ENCODE measurements at places on chromosomes 16 and 17. TPM values are rescaled to one million over a fixed set of nuclear protein-coding genes. Genes with fewer than 3 reads are reported as not detected.

KRT33B gene
- not detected for total RNA-seq

- peak; percentile 67 for DNase-seq
- peaks cover 19% of the 10 kb centered on the region for H3K36me3 ChIP-seq
- H3K27me3 ChIP-seq: no peaks in the 10 kb centered on the region
- peak overlapping the region; percentile 76 for H3K4me3 ChIP-seq
These were observed 2.5 kb upstream of the CCL2 start for GRCh38 chr17:34252444-34253138.

GRCh38 chr16:52051414-52052172, 495.4 kb downstream of the TOX3 start:
- H3K27ac ChIP-seq: no peak overlapping the region
- no peak for DNase-seq
- no peak overlapping the region for H3K4me3 ChIP-seq
- H3K27me3 ChIP-seq: no peaks in the 10 kb centered on the region

FBXO39 gene
- total RNA-seq: 0.16 TPM

DNA sequence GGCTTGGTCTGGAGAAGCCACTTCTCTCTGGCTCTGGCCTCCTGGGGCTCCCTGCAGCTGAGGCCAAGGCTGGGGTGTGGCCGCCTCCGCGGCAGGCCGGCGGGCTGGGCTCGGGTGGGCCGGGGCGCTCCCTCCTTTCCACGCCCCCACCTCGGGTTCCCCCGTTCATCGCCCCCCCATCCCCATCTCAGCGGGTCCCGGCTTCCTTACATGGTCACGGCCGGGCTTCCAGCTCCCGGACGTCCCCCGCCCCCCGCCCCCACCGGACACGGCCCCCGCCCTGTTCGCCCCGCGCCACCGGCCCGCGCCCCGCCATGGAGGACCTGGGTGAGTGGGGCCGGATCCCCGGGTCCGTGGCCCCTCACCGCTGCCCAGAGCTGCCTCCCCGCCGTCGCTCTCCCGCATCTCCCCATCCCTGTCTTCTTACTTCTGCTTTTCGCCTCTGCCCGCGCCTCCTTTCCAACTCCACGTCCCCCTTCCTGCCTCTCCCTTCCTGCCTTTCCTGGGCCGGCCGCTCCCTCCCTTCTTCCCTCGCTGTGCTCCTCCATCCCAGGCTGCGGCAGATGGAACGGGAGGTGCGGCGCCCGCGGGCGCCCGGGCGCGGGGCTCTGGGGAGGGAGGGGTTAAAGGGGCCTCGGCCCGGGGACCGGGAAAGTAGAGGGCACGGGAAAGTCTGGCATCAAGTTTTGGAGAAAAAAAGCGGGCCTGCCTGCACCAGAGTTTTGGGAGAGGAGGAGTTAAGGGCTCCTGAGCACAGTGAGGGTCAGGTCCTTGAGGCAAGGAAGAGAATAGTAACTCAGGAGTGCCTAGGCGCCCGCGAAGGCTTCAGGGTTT, at the start of gene TGFB1I1:
Gene TGFB1I1, plus strand, starts transcription at position 278 of the 834 bp plus-strand sequence. Its CDS starts 37 bp downstream, at position 315.
- DNase-seq: peak; percentile 83
- H3K36me3 ChIP-seq: peaks cover 17% of the 10 kb centered on the region
- H3K4me1 ChIP-seq: no peaks in the 10 kb centered on the region
- H3K4me3 ChIP-seq: peak within 1 kb of the TSS; percentile 80
- peak within 1 kb of the TSS; percentile 72 for H3K27ac ChIP-seq
- no peaks in the 10 kb centered on the region for H3K27me3 ChIP-seq

- DNase-seq: no peak
- H3K36me3 ChIP-seq: no peaks in the 10 kb centered on the region
- H3K27me3 ChIP-seq: no peaks in the 10 kb centered on the region
- no peak overlapping the region for H3K27ac ChIP-seq
- H3K4me1 ChIP-seq: no peaks in the 10 kb centered on the region
- no peak overlapping the region for H3K4me3 ChIP-seq
These were observed 2.2 kb downstream of the WDR81 start for GRCh38 chr17:1726626-1727257.

DNA sequence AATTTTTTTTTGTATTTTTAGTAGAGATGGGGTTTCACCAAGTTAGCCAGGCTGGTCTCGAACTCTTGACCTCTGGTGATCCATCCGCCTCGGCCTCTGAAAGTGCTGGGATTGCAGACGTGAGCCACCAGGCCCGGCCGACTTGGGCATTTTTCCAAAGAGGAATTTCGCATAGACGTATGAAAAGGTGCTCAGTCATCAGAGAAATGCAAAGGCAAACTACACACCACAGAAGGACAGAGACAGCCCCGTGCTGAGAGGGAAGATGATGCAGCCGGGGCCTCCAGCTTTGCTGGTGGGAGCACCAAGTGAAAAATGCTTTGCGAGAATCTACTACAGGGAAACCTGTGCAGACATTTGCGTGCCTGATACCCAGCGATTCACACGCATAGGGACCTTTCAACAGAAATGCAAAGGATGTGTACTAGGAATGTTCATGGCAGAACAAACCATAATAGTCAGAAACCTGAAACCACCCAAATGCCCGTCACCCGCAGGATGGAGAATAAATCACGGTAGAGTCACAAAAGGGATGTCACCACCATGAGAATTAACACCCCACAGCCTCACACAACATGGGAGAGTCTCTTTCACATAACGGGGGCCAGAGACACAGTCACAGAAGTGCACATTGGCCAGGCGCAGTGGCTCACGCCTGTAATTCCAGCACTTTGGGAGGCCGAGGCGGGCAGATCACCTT, 5.2 kb downstream of the RAB40B start:
- H3K36me3 ChIP-seq: no peaks in the 10 kb centered on the region
- no peak overlapping the region for H3K27ac ChIP-seq
- H3K27me3 ChIP-seq: peaks cover 29% of the 10 kb centered on the region
- DNase-seq: no peak
- no peak overlapping the region for H3K4me3 ChIP-seq

CMTM2 gene
- total RNA-seq: not detected

DNA sequence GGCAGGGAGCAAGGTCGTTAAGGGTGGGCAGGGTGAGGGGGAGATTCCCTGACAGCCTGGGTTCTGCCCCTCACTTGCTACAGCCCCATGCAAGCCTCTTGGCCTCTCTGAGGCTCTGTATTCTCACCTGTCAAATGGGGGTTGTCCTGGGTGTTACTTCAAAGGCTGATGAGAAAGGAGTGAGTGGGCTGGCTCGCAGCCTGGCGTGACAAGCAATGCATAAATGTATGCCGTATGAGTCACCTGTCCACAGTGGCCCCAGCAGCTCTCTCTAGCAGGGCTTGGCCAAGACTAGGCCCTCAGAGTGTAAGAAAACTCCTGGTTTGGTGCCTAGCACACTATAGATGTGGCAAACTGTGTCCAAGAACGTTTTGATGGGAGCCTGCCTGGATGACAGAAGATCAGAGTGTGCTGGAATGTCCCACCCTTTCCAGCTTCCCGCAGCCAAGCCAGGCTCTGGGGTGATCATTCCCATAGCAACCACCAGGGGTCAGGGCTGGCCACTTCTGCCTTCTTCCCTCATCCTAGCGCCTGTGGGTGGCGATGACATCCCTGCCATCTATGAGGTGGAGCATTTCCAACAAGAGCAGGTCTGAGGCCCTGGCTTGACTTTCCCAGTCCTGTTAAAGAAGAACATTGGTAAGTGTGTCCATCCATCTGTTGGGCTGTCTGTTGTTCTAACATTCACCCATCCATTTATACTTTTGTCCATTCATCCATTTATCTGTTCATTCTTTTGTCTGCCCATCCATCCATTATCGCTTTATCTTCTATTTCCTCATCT, 37.2 kb upstream of the ADGRG1 start:
- H3K27ac ChIP-seq: no peak overlapping the region
- no peaks in the 10 kb centered on the region for H3K4me1 ChIP-seq
- DNase-seq: peak; percentile 96
- H3K27me3 ChIP-seq: no peaks in the 10 kb centered on the region
- H3K4me3 ChIP-seq: no peak overlapping the region
- H3K36me3 ChIP-seq: no peaks in the 10 kb centered on the region

DNA sequence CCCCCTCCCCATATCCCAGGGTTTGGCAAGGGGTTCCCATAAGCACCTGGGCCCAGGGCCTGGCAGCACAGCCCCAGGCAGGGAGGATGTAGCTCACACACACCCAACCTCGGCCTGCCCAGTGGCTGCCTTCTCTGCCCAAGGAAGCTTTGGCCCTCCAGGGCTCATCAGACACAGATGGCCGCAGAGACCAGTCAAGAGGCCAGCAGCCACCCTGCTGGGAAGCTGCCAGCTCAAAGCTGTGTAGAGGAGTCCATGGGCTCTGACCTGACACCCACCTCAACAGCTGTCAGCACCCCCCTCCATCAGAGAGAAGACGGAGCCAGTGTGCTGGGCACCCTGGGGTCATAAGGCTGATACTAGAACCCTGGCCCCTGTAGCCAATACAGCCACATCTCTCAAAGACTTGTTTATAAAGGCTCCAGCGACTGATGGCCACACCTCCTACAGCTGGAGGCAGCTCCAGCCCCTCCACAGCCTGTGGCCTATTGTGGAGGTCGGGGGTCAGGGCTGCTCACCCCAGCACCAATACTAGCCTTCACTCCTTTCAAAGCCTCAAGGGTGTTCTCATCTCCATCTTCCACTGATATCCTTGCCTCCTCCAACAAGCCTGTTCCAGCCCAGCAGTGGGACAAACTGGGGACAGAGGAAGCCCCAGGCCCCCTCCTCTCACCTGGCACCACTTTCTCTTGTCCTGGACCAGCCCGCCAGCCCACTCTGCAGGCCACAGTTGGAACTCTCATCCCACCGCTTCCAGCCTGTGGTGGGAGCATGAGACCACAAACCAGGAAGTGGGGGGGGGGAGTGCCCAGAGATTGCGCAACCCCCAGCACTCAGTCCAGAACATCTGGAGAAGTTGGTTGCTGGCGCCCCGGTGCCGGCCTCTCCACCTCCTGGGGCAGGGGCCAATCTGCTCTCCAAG, 2.2 kb upstream of the MPG start:
- DNase-seq: peak; percentile 90
- H3K4me1 ChIP-seq: peaks cover 27% of the 10 kb centered on the region
- no peaks in the 10 kb centered on the region for H3K27me3 ChIP-seq
- no peak overlapping the region for H3K4me3 ChIP-seq
- H3K36me3 ChIP-seq: peaks cover 12% of the 10 kb centered on the region

SLC38A7 gene
- total RNA-seq: 53.8 TPM

- no peaks in the 10 kb centered on the region for H3K36me3 ChIP-seq
- no peak for DNase-seq
- no peak overlapping the region for H3K4me3 ChIP-seq
- H3K4me1 ChIP-seq: no peaks in the 10 kb centered on the region
These were observed 386.1 kb upstream of the C16orf82 start for GRCh38 chr16:26680671-26681070.

- H3K4me3 ChIP-seq: no peak overlapping the region
- peak overlapping the region; percentile 96 for H3K27ac ChIP-seq
- H3K36me3 ChIP-seq: peaks cover 30% of the 10 kb centered on the region
- no peaks in the 10 kb centered on the region for H3K27me3 ChIP-seq
- H3K4me1 ChIP-seq: peaks cover 10% of the 10 kb centered on the region
These were observed 10.2 kb downstream of the RNF213 start for GRCh38 chr17:80270836-80271235.

SRCIN1 gene
- 2.9 TPM for total RNA-seq

VPS25 gene
- total RNA-seq: 114 TPM

NPIPA5 gene
- 3.7 TPM for total RNA-seq

LRRC36 gene
- not detected for total RNA-seq

PERCC1 gene
- not detected for total RNA-seq
